Muscle of leg (tissue), 16 donors: ENCODE measurements at places on chromosomes 1 and 21. TPM values are rescaled to one million over a fixed set of nuclear protein-coding genes. Genes with fewer than 3 reads are reported as not detected.

Gene LENEP
- not detected for polyA plus RNA-seq

DNA sequence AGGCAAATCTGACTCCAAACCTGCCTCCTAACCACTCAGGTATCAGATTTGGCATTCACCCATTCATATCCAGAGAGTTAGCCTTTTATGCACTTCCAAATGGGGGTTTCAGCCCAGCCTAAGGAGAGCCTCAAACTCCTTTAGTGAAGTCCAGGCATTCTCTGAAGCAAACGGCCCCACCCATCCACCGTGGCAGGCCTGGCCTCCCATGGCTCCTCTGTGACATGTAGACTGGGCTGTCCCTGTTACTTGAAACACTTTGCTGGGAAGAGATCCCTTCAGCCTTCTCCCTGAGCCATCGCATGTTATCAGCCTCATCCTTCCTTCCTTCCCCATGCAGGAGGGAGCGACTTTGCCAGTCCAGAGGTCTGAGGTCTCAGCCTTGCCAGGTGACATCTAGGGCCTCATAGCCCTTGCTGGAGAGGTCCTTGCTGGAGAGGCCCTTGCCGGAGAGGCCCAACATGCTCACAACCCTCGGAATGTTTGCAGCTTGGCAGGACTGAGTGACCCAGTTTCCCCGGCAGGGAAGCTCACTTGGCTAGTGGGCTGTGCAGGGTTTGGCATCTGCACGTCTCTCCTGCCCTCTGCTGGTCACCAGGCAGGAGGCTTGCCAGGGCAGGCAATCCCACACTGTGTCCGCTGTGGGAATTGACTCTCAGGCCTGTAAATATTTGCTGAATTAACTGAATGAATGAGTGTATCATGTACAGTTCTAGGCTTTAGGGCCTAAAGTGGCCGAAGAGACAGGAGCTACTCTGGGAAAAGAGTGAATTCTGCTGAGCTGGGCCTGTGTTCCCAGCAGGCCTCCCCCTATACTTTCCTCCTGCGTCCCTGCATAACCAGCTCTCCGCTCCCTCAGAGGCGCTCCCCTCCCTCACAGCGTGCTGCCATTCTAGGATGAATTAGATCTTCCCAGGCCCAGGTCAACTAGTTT lies 26.7 kb upstream of the RBM15 start:
- peak; percentile 74 for DNase-seq

- no peak for DNase-seq
These were observed 395.5 kb downstream of the SMYD3 start for GRCh38 chr1:246111570-246111969.

Gene LEMD1
- polyA plus RNA-seq: not detected

DNA sequence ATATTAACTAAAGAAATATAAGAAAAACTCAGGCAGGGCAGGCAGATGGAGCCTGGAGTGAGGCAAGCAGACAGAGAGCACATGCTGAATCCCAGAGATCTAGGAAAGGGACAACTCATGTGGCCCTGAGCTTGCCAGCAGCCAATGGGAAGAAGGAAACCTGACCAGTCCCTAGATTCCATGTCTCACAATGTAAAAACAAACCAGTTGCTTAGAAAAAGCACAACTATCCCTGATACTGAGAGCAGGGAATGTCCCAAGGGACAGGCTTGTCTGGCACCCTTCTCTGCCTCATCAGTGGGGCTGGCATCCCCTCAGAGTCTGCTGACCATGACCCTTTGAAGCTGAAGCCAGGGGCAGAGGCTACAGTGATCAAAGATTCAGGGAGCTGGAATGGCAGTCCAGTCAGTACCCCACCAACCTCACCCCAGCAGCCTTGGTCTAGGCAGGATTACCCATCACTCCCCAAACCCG lies 27.8 kb downstream of the HSPG2 start:
- DNase-seq: no peak

GRCh38 chr1:6704746-6705145 lies 3.1 kb upstream of the DNAJC11 start:
- no peak for DNase-seq

Gene PBX1
- polyA plus RNA-seq: 42.6 TPM

DNA sequence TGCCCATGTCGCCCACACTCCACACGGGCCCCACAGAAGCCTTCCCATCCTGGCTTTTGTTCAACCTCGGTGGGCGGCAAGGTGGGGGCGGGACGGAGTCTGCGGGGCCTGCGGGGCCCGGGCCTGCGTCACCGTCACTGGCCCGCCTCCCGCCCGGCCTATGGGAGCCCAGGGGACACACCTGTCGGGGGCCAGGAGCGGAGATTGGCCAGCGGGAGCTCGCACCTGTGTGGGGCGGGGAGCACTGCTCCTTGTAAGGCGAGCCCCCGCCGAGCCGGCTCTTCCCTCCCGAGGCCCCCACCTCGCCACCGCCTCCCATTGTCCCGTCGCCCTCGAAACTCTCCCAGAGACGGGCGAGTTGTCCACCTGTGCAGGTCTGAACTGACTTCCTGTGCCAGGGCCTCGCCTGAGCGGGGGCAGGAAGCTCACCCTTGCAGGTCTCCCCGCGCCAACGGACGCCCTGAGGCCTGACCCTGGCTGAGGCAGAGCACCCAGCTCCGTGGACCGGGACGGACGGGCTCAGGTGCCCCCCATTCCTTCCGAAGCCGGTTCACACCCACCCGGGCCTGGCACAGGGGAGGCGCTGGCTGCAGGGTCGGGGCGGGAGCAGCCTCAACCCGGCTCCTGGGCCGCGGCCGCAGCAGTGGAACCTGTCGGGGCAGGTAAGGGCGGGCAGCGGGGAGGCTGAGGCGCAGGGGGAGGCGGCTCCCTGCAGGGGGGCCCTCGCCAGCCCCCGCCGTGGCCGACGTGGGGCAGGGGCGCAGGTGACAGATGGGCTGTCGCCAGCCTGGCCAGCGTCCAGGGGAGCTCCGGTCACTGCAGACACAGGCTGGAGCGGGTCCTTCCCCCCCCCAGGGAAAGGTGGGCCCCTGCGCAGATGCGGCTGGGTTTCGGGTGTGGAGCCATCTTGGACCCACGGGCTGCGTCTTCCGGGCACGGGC lies 10.8 kb upstream of the TTLL10 start:
- no peak for DNase-seq

DNA sequence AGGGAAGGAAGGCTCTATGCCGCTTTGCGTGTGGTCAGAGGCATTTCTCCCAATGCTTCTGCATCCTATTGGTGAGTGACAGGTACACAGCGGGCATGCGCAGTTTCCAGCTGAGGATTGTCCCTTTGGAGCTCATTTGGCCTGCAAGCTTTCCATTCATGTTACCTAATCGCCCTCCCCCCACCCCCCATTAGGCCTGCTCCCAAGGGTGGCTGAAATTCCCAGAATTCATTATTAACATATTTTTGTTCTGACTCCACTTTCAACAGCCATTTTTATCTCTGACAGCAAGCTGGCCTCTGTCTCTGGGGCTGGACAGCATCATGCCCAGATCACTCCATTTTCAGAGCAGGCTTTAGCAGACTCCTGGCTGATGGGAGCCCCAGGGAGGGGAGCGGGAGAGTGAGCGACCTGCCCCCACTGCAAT lies 25.6 kb downstream of the MIS18A start:
- DNase-seq: no peak

Gene F3
- 2.2 TPM for polyA plus RNA-seq

DNA sequence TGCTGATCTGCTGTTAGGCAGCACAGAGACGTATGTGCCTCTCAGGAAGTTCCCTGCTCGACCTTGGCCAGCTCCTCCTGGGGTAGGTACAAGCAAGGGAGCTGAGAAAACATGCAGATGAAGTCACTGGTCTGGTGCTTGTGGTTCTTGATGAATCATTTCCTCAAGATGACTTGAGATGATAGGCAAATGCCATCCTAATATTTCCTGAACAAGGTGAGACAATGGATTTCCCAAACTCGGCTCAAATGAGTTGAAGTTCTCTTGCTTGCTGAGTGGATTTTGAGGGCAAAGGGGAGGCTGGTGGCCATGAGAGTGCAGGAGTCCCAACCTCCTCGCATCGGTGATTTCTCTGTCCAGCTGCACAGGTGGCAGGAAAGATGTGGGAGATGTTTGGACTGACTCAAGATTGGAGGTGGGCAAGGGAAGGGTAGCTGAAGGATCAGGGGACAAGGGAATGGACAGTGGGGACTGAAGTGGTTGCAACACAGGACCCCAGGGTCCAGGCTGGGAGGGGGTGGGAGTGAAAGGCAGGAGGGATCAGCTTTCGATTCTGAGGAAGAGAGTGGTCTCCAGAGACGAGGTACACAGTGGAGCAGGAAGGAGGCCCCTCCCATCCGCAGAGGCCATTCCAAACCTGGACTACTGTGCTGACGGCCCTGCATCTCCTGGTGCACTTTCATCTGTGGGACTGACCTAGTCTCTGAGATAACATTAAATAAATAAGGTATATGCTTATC lies 63.9 kb downstream of the CAPN2 start:
- DNase-seq: no peak

Gene CYP4A22
- polyA plus RNA-seq: not detected

Gene ENTREP3
- 16.7 TPM for polyA plus RNA-seq

- no peak for DNase-seq
These were observed 29.7 kb upstream of the LDLRAP1 start for GRCh38 chr1:25513666-25514065.
